ENCODE measurements at places on chromosomes 3 and 15.

GRCh38 chr3:61966200-61966599 lies 404.8 kb downstream of the PTPRG start:
- DNase-seq = no peak

DNA sequence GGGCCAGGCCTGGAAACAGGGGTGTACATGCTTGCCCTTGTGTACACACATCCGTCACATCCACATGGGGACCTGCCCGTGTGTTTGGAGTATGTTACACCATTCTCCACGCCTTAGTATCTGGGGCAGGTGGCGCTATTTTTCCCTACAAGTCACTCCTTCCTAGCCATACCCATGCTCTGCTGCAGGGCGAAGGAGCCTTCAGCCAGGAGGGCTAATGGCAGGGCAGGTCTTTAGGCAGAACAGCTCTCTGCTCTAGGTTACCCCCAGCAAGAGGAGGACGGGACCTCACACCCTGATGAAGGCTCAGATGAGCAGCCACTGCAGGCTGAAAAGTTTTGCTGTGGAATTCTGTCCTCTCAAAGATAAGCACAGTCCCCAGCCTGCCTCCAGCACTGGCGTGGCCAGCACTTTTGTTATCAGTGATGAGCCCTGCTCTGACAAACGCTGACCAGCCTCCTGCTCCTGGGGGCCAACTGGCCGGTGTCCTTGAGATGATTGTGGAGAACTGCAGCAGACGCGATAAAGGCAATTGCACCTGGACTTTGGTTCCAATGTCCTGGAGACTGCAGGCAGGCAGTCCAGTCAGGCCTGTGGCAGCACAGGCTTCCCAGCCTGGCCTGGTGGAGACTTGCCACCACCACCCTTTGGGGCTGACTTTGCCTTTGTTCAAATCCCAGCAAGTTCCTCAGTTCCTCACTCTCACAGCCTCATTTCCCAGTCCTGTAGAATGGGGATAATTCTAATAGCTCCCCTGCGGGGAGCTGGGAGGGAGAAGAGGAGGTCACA lies 19.8 kb upstream of the PIGZ start:
- peak; percentile 17 for DNase-seq

DNA sequence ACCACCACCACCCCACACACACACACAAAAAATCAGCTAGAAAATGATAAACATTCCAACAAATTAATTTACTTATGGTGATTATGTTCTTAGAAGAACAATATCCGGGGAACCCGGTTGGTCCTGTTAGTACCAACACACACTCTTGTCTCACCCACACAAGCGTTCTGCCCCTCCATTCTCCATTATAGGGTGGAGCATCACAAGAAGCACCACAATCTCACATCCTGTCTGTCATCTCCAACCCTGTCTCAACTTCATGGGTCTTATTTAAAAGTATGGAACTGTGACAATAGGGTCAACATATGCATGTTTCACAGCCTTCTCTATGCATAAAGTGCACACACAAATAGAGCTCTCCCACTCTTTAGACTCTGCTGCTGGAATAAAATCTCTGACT lies 5.6 kb downstream of the GSK3B start:
- DNase-seq = no peak

- DNase-seq = no peak
Observed at GRCh38 chr15:81418891-81419290, 44.9 kb upstream of the TMC3 start.

- no peak for DNase-seq
Observed at GRCh38 chr3:6935970-6936369, 75.1 kb downstream of the GRM7 start.

GRCh38 chr15:61057376-61057775 lies 171.7 kb downstream of the RORA start:
- DNase-seq = no peak

GRCh38 chr3:9310043-9310442 lies 52.8 kb upstream of the THUMPD3 start:
- no peak for DNase-seq

- no peak for DNase-seq
Observed at GRCh38 chr3:195543500-195544229, 540 bp upstream of the PPP1R2 start.

DNA sequence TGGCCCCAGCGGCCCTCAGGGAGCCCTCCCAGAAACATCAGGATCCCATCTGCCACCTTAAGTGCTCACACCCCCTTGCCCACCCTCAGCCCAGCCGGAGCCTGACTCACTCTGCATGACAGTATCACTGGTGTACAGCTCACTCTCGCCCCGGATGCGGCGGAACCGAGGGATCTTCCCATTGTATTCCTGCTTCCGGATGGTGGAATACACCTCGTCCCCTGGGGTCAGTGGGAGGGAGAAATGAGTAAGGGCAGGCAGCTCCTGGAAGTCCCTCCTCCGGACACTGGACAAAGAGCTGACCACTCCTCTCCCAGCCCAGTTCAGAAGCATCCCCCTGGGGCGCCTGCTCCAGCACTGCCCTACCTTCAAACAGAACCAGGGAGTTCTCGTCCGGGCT lies 16.5 kb downstream of the SEMA7A start:
- DNase-seq = no peak

GRCh38 chr3:18258492-18258891 lies 166.6 kb downstream of the SATB1 start:
- no peak for DNase-seq

GRCh38 chr3:171356251-171356650 lies 104.0 kb downstream of the TNIK start:
- DNase-seq = no peak

GRCh38 chr15:39326306-39326975 lies 254.4 kb upstream of the THBS1 start:
- no peak for DNase-seq

DNA sequence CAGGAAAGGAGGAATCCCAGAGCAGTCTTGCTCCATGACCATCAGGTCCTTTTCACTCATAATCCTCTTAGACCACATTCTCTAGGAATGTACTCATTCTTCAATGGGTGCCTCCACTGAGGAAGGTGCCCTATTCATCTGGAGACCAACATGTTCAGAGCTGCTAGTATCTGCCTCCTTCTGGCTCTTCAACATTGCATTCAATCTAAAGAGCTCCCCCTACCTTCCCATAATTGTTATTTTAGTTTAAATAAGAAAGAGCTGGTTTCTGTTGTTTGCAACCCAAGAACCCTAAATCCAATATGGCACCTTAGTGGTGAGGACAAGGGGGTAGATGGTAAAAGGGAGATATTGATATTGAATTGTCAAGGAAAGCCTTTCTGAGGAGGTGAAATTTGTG lies 67.6 kb downstream of the SCN11A start:
- DNase-seq = no peak

GRCh38 chr3:109548192-109548938 lies 211.0 kb upstream of the DPPA4 start:
- DNase-seq = no peak

- DNase-seq = no peak
Observed at GRCh38 chr3:130823241-130823884, 70.5 kb upstream of the ATP2C1 start.

GRCh38 chr3:9250236-9250635 lies 790 bp upstream of the SRGAP3 start:
- DNase-seq = no peak

DNA sequence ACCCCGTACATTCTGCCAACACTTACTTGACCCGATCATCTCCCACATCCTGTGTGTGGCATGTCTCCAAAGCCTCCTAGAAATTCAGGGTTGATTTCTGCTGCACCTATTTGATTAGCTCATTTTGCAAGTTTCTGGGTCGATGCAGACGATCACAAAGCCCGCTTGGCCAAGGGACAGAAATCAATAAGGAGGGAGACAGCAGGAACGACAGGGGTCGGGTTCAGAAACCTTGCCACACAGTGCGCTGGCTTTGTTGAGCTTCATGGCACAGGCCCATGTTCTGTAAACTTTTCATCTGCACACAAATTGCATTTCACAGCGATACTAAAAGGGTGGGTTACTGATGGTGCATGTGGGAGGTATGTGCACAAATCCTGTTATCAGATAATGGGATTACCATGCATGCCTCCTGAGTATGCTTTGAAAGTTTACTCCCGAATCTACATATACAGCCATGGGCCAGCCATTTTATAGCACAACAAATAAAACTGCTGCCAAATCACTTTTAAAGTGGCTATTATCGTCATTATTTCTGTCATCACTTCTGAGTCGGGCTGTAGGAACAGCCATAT lies 95.9 kb upstream of the ATP11B start:
- DNase-seq = no peak

- no peak for DNase-seq
Observed at GRCh38 chr15:59197454-59197853, 9.2 kb upstream of the LDHAL6B start.

DNA sequence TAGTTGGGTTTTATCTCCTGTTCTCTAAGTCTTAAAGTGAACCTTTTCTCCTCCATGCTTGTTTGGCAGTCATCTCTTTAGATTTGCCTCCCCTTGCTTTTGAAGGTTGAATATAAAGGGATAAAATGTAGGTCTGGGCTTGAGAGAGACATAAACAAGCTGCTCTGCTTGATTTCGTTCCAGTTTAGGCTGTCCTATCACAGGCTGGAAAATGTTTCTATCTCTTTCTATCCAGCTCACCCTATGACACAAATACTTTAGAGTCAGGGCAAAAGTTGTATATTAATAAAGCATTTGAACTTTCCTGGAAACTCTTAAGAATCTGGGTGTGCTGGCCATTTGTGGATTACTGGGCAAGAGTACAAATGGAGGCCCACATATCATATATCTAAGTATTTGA lies 29.5 kb upstream of the ZBBX start:
- DNase-seq = no peak

- DNase-seq = no peak
Observed at GRCh38 chr3:46584598-46585467, 18.7 kb upstream of the LRRC2 start.

GRCh38 chr15:68653801-68654200 lies 75.0 kb downstream of the CORO2B start:
- DNase-seq = no peak

DNA sequence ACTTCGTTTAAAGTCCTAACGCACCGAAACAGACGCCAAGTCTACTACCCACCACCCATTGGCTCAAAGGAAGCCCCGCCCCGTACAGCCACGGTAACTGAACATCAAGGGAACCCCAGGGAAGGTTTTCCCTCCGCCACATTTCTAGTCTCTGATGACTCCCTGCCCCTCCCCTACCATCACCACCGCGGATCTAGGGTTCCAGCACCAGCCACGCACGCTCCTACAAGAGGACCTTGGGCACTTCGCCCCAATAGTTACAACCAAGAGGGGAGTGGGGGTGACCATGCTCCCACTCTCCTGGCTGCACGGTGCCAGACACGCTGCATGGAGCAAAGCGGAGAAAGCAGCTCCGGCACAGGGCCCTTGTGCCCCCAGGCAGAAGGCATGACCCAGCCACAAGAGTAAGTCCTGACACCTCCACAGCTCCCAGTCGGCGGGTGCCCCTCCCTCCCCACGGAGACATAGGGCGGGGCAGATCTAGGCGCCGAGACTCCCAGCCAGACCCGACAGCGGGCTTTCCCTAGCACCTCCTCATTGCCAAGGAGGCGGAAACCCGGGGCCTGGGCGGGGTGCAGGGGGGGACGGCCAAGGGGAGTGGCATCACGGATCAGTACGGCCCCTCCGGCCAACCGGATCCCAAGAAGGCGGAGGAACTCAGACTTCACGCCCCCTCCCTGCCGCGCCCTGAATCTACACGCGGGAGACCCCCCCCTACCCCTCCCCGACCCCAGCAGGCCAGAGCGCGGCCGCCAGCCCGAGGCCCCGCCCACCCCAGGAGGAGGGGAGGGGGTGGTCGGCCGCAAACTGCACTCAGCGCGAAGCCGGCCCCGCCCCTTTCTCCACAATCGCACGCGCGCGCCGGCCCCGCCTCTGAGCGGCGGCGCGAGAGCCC lies 936 bp downstream of the SIN3A start:
- peak; percentile 98 for DNase-seq

DNA sequence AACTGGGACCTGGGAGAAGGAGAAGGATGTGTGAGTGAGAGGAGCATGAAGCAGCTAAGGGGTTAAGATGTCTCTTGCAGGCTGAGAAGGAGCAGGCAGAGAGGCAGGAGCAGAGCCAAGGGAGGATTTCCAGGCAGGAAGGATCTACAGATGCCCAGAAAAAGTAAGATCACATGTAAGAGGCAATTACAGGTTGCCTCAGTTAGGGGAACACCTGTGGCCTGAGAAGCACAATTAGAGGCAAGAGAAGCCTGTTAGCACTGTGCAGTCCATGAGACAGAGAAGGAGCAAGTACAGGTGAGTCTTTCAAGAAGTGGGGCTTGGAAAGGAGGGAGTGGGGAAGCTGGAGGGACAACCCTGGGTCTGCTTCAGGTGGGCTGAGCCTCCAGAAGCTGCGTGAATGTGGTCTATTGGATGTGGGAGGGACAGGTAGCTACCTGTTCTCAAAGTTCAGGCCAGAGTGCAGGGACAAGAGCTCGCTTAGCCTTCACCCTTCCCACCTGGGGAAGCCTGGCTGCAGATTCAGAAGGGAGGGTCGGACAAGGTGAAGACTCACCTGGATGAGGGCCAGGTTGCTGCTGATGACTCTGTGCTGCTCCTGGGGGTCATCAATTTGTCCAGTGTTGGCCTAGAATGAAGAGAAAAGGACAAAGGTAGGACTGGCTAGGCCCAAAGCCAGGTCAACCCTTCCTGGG lies 50.7 kb downstream of the SLC41A3 start:
- DNase-seq = no peak

DNA sequence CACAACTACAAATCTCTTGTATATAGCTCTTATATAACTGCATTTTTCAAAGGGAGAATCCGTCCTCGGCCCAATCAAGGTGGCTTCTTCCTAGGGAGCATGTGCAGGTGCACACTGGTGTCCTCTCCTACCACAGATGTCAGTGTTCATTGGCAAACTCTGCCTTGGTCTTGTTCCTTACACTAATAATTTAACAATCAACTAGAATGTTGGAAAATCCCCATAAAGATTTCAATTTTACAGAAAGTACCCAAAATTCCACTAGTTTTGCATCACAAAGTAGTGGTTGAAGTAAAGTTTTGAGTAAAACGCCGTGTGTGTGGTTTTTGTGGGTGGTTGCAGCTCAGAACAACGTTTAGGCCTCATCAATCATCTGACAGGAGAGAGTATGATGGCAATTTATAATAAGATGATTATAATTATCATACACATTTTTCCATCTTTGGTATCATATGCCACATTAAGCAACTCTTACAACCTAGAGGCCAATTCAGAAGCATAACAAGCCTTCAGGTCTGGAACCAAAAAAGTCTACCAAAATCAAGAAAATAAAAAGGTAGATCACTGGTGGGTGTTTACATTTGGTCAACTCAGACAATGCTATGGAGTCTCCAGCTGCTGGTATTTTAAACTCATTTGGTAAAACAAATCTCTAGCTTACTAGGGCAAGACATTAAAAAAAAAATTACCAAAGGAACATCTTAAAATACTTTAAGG lies 128.9 kb upstream of the BHLHE40 start:
- DNase-seq = peak; percentile 67

Data from activated T-cell treated with anti-CD3 and anti-CD28 coated beads, Interleukin-2, amount 50 U/mL, for 24 hours (primary cell).